NCI-H1436 (cell line): ENCODE measurements at places on chromosomes 7 and 10.

GRCh38 chr10:90204131-90204955 lies 503.0 kb downstream of the KIF20B start:
- DNase-seq, result no peak

DNA sequence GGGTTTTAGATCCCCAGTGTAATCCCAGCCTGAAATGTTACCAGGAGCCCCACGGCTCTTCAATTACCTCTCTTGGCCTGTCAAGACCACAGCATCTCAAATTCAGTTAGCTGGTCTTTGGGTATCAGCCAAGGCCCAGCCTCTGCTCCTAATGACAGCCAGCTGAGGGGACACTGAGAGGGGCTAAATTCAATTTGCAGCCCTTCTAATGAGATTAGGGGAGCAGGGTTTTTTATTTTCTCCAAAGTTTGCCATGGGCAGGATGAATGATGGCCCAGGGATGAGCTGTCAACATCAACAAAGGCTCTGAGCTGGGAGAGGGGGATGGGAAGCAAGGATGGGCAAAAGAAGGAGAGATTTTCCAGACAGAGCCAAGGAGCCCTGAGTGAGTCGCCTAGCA lies 116.8 kb upstream of the TBX20 start:
- DNase-seq, result no peak

DNA sequence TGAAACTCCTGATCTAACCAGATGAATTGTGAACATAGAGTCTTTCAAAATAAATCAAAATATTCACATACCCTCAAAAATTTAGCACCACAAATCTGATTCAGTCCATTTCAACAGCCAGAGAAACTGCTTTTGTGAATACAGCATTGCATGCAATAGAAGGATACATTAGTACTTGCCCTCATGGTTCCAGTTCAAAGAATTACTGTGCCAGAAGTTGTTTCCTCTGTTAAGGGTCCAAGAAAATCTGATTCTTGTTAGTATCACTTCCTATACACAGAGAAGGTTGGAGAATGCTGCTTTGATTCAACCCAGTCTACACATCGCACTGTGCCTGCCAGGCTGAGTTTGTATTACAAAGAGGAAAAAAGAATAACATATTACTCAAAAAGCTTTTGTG lies 115.6 kb downstream of the TFEC start:
- DNase-seq, result no peak

- no peak for DNase-seq
Observed at GRCh38 chr7:37007268-37007667, 283.0 kb upstream of the AOAH start.

DNA sequence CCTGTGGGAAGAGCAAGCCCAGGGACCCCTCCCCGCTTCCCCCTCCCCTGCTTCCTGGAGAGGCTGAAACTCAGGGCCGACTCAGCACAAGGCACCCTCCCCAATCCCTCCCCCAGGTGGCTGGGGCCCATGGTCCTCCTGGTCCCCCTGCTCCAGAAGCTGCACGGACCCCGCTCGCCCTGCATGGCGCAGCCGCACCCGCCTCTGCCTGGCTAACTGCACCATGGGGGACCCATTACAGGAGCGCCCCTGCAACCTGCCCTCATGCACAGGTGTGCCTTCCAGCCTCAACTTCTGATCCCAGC lies 19.7 kb upstream of the ZNF862 start:
- DNase-seq, result no peak

- no peak for DNase-seq
Observed at GRCh38 chr7:3333861-3334260, 32.8 kb downstream of the SDK1 start.

GRCh38 chr10:120641695-120642094 lies 184.7 kb downstream of the PLPP4 start:
- DNase-seq, result no peak

DNA sequence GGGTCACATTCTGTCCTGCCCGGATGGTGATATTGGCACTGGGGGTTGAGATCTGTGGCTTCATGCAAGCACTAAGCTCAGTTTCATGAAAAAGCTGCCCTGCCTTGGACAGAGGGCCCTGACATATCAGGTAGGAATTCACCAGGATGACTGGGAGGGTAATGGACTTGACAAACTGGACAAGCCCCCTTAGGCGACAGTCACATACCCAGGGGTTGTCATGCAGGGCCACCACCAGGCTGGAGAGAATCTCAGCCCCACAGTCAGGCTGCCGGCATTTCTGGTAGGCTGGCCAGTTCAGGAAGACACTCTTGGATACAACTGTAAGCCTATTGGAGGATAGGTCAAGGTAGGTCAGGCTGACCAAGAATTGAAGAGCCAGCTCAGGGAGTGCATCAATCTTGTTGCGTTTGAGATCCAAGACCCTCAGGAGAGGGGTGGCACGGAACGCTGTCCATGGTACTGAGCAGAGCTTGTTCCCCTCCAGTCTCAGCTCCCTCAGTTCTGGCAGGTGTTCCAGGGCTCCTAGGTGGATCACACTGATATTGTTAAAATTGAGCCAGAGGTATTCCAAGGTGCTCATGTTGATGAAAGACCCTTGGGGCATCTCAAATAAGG lies 824 bp downstream of the LRIT2 start:
- no peak for DNase-seq

DNA sequence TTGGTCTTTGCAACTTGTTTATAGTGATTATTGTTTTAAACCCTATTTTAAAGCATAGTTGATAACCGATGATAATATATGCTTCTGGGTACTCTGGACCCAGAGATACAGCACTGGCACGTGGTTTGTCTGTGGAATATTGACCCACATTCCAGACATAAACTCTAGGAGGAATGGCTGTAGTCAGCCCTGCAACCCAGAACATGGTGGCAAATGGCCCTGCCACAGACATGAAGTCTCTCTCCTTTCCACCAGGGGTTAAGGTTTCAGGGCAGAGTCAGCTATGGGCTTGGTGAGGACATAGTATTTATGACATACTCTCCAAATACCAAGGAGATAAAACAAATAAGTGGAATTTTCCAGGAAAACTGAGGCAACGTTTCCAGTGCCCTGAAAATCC lies 83.6 kb downstream of the NAMPT start:
- no peak for DNase-seq
